SHP77 (cell line): ENCODE measurements at places on chromosomes 4 and X.

DNA sequence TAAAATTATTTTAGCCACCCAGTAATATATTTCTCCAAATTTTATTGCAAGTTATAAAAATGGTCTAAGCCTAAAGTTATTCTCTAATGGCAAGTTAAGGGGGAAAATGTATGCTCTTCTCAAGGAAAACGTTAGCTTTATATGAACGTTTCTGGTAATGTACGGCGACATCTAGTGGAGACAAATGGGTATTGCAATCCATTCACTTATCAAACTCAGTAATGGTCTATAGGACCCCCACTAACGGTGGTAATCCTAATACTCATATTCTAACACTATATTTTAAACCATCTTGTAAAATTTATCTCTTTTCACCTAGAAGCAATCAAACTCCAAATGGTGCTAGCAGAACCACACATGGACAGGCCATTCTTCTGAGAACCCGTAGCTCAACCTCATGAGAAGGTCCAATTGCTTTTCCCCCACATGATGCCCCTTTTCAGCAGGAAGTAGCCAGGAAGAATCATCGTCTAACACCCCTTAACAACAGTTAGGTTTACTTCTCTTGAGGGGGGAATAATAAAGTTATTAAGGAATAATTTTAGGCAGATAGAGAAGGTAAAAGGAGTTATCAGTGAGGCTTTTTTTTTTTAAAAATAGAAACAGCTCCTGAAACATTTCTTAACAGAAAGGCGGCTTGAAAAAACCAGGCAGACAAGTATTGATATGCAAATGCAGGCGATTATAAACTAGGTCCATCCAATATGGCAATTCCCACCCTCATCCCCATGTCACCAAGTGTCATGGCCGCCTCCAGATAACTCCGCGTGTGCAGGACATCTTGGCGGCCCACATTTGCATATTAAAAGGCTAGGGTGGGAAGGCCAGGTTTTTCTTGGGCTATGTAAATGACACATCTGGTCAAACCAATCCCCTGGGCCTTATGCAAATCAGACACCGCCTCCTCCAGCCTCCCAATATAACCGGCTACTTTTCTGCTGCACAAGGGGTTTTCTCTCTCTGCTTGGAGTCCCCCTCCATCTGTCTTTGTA, 35.0 kb downstream of the NUDT11 start:
- DNase-seq, result no peak

GRCh38 chr4:182048871-182049270, 194.3 kb upstream of the TENM3 start:
- DNase-seq, result no peak

GRCh38 chr4:26088433-26088928, 174.5 kb downstream of the SMIM20 start:
- DNase-seq, result no peak

- DNase-seq, result no peak
Measured at GRCh38 chrX:119686087-119686691, 6.8 kb downstream of the SEPTIN6 start.
